ENCODE measurements at places on chromosomes 2 and 18.

DNA sequence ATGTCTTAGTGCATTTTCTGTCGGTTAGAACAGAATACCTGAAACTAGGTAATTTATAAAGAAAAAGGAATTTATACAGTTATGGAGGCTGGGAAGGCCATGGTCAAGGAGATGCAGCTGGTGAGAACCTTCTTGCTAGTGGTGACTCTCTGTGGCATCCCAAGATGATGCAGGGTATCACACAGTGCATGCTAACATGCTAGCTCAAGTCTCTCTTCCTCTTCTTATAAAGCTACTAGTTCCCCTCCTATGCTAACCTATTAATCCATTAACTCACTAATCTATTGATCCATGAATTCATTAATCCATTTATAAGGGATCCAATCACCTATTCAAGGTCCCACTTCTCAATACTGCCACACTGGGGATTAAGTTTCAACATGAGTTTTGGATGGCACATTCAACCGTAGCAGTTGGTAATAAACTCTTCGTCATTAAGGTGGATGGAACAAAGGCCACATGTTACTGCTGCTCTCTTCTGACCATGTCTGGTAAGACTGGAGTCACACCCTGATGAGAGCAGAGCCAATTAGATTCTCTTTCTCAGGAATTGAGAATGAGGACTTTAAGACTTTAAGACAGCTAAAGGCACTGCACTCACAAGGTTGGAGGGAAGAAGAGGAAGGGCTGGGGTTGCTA lies 211.6 kb upstream of the SMAD7 start:
- DNase-seq: no peak

DNA sequence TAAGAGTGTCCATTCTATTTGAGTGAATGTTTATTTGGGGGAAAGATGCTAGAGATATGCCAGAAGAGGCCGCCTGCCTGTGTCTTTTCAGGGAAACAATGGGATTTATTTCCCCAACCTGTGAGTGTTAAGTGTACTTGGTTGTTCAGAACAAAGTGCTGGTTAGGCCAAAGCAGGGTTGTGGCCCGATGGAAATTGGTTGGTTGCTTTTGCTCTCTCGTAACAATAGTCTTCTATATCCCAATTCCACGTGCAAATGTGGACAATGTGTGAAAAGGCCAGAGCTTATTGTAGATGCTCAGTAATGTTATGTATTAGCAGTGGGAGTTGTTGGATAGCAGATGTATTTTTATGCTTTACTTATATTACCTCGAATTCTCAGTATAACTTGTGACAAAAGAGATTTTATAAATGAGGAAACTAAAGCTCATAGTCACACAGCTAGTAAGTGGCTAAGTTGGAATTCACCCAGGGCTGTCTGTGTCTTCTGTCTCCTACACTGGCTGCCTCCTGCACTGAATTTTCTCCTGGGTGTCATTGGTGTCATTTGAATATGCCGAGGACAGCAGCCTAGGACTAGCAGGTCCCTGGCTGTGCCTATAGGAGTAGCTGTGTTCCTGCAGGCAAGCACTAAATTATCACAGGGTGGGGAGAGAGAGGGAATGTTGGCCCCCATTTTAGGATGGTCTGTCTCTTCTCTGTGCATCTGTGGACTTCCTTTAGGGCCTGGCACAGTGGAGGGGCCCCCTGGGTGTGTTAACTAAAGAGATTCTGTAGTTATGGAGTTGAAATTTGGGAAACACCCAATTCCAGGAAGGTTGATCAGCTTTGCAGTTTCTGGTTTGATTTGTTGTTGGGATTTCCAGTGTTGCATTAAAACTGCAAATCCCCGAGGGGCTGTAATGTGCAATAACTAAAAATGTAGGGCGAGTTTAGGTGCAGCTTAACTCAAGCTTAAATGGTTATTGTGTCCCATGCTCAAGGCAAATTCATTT lies 21.6 kb downstream of the GPD2 start:
- DNase-seq: no peak

GRCh38 chr2:121949271-121949670 lies 193.8 kb downstream of the TSN start:
- no peak for DNase-seq

GRCh38 chr2:232343821-232344220 lies 34.7 kb upstream of the ALPP start:
- no peak for DNase-seq

Data from Caki2 (cell line).